A549 treated with RU486 at 1 μM for 4 hours (cell line): ENCODE measurements at places on chromosomes 7 and 10. TPM values are rescaled to one million over a fixed set of nuclear protein-coding genes. Genes with fewer than 3 reads are reported as not detected.

Gene MIOS
- 10.6 to 21.6 TPM (median 19.2 TPM) in 5 replicates for total RNA-seq

Gene AKR1D1
- total RNA-seq, result not detected in 5 replicates

Gene TSPAN33
- total RNA-seq, result 5.9 to 7.1 TPM (median 6.6 TPM) in 5 replicates

Gene ZPBP
- total RNA-seq, result not detected in 5 replicates

Gene PROSER2
- total RNA-seq, result 31.5 to 49.4 TPM (median 44.1 TPM) in 5 replicates

Gene NPFFR1
- total RNA-seq, result 0.01 TPM in 1 of 5 replicates, not detected in the others

Gene IRF5
- total RNA-seq, result 9.7 to 17.2 TPM (median 12.2 TPM) in 5 replicates
